ENCODE measurements at places on chromosomes 13 and 19. TPM values are rescaled to one million over a fixed set of nuclear protein-coding genes. Genes with fewer than 3 reads are reported as not detected.

The LILRB2 gene
- total RNA-seq = not detected

The ANKLE1 gene
- 1.3 TPM for total RNA-seq

The KLK12 gene
- total RNA-seq = not detected

The DMKN gene
- not detected for total RNA-seq

The ABCA7 gene
- total RNA-seq = 4.8 TPM

The C19orf85 gene
- total RNA-seq = not detected

The DOCK6 gene
- 46.7 TPM for total RNA-seq

The AMH gene
- 0.18 TPM for total RNA-seq

The PDX1 gene
- total RNA-seq = not detected

The ZNF235 gene
- 3.8 TPM for total RNA-seq

The FCER2 gene
- total RNA-seq = not detected

The ZNF724 gene
- total RNA-seq = 6.3 TPM

The ACER1 gene
- not detected for total RNA-seq

Data from endothelial cell of coronary artery (primary cell).